Stimulated activated naive CD4-positive, alpha-beta T cell (primary cell): ENCODE measurements at places on chromosomes 11 and 22.

- DNase-seq: no peak
These were observed 3.6 kb downstream of the MLC1 start for GRCh38 chr22:50081426-50082196.

GRCh38 chr22:30694171-30694639, 469 bp upstream of the OSBP2 start:
- peak; percentile 15 for DNase-seq

- peak; percentile 51 for DNase-seq
These were observed 2.6 kb upstream of the CHRM1 start for GRCh38 chr11:62923601-62924411.

GRCh38 chr11:66473608-66474515, 6.4 kb upstream of the DPP3 start:
- DNase-seq: no peak

DNA sequence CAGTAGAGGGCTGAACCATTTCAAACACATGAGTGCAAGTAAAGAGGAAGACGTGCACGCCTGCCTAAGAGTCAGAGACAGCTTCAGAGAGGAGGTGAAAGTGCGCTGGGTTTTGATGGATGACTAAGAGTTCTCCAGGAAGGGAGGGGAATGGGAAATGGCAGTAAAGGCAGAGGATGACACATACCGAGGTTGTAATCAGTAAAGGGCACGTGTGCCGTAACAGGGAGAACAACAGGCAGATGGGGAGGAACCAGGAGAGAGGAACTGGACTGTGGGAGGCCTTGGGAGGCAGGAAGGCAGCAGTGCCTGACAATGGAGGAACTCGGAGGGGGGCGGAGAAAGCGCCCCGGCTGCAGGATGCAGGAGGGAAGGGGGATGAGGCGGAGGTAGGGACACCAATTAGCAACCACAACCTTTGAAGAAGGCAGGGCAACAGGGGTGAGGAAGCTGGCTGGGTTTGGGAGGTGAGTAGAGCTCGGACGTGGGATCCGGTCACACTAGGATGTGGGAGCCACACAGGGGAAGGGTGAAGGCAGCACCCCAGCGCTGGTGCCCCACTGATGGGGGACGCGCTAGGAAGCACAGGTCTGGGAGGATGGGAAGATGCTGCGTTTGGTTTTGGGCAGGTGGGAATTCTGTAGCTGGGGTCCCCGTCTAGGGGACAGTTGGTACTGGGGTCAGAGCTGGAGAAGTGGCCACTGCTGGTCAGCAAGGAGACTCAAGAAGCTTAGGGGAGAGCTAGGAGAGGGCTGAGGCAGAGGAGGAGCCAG, 67.4 kb downstream of the SCUBE1 start:
- no peak for DNase-seq

DNA sequence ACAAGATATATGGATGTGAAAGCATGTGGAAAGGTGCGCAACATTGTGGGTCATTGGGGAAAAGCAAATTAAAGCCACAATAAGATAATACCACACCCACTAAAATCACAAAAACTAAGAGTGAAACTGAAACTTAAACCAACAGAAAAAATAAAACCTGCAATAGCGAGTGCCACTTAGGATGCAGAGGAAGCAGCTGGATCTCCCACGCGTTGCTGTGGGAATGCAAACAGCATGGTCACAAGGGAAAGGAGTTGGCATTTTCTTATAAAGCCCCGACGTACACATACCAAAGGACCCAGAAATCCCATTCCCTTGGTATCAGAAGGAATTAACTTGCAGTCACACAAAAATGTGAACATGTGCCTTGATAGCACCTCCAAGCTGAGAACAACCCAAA, 712.0 kb downstream of the TBC1D22A start:
- no peak for DNase-seq

DNA sequence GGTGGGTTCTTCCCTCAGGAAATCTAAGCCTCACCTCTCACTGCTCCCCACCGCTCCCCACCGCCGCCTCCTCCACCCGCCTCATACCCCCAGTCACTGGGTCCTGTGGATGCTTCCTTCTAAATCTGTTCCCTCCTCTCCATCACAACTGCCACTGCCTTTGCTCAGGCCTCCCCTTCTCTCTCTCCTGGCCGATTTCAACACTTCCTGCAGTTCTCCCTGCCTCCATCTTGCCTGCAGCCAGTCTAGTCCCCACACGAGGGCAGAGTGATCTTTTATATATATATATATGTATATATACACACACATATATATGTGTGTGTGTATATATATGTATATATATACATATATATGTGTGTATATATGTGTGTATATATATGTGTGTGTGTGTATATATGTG, 27.8 kb downstream of the CREB3L1 start:
- DNase-seq: no peak

GRCh38 chr11:120808616-120809050, 215.3 kb upstream of the TBCEL start:
- DNase-seq: no peak

DNA sequence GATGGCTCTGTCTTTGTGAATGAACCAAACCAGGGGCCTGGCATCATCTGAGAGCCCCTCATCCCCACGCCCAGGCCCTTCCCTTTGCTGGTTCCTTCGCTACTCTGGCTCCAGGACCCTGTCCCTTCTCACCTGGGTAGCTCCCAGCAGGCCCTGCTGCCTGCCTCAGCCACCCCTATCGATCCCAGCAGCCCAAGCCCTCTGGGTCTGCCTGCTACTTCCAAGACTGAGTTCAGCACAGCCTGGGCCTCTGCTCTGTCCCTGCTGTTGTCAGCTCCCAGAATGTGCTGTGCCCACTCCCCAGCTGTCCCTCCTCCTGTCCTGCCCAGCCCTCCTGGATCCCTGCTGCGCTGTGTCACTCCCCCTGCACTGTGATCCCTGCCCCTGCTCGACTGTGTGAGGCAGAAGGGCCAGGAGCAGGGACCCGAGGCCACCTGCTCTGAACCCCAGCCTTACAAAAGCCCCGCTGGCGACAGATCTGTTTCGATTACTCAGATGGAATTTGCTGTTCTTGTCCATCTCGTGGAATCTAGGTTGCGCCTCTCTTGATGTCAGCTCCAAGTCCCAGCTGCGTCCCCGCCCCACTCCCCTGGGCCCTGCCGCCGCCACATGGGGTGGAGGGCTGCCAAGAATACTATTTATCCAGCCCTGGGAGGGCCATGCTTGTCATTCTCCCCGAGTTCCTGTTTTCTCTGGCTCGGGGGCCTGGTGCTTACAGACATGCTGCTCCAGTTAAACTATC, 13.0 kb downstream of the MRPL21 start:
- DNase-seq: no peak

DNA sequence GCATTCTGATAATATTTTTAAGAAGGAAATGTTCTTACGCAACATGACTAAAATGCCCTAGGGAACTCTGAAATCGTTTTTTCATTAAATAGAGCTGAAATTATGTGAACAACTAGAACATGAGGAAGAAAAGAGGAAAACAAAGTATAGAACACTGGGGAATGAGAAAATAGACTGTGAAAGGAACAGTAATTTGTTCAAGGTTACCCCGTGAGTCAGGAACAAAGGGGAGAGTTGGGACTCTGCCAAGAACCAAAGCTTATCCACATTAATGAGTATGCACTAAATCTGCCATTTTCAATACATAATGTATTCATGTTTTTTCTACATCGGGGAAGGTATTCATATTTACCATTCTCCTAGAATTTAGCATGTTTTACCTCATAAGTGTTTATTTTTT, 961.8 kb upstream of the CCDC90B start:
- no peak for DNase-seq

DNA sequence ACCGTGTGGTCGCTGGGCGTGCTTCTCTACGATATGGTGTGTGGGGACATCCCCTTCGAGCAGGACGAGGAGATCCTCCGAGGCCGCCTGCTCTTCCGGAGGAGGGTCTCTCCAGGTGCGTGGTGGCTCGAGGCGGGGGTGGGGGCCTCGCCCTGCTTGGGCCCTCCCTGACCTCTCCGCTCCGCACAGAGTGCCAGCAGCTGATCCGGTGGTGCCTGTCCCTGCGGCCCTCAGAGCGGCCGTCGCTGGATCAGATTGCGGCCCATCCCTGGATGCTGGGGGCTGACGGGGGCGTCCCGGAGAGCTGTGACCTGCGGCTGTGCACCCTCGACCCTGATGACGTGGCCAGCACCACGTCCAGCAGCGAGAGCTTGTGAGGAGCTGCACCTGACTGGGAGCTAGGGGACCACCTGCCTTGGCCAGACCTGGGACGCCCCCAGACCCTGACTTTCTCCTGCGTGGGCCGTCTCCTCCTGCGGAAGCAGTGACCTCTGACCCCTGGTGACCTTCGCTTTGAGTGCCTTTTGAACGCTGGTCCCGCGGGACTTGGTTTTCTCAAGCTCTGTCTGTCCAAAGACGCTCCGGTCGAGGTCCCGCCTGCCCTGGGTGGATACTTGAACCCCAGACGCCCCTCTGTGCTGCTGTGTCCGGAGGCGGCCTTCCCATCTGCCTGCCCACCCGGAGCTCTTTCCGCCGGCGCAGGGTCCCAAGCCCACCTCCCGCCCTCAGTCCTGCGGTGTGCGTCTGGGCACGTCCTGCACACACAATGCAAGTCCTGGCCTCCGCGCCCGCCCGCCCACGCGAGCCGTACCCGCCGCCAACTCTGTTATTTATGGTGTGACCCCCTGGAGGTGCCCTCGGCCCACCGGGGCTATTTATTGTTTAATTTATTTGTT, 2.4 kb downstream of the PIM3 start:
- no peak for DNase-seq

GRCh38 chr11:27977527-27977926, 130.4 kb downstream of the KIF18A start:
- no peak for DNase-seq

GRCh38 chr11:65500387-65501185, 1.7 kb downstream of the MALAT1 start:
- DNase-seq: peak; percentile 60

- no peak for DNase-seq
These were observed 13.9 kb downstream of the ZNF74 start for GRCh38 chr22:20407829-20408228.

GRCh38 chr11:134584706-134585445, 172.8 kb upstream of the B3GAT1 start:
- no peak for DNase-seq

GRCh38 chr11:31443802-31444201, 65.6 kb downstream of the IMMP1L start:
- no peak for DNase-seq

DNA sequence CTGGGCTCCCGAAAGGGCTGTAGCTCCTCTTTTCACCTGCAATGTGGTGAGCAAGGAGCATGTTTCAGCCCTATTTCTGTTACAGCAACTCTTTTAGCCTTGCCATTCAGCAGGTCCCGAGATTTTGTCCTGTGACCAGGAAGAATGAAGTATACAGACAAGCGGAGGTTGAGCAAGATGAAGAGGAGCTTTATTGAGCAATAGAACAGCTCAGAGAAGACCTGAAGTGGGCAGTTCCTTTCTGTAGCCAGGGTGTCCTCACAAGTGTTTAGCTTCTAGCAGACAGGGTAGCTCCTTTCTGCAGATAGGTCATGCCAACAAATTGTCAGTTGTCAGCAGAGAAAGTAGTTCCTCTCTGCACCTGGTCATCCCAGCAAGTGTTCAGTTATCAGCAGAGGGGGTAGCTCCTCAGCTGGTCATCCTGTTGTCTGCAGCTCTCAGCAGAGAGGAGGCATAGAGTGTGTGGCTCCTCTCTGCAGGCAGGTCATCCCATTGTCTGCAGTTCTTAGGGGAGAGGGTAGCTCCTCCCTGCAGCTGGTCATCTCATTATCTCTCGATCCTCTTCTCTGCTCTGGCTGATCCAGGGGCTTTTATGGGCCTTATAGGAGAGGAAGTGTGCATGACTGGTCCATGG, 5.4 kb upstream of the OR56A4 start:
- DNase-seq: no peak

DNA sequence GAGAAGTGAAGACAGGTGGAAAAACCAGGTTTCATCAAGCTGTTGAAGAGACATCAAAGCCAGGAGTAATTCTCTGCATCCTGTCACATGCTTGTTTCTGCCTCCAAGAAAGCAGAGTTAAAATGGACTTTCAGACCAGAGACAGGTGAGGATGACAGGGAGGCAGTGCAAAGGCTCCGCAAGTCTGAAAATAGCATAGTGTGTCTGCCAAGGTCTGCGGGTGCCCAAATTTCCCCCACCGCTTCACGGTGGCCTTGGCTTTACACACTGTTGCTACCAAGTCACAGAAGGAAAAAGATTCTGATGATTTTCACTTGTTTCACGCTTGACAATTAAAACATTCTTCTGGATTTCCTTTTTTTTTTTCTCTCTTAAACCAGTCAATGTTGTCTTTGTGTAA, 44.2 kb downstream of the SNX19 start:
- DNase-seq: no peak

DNA sequence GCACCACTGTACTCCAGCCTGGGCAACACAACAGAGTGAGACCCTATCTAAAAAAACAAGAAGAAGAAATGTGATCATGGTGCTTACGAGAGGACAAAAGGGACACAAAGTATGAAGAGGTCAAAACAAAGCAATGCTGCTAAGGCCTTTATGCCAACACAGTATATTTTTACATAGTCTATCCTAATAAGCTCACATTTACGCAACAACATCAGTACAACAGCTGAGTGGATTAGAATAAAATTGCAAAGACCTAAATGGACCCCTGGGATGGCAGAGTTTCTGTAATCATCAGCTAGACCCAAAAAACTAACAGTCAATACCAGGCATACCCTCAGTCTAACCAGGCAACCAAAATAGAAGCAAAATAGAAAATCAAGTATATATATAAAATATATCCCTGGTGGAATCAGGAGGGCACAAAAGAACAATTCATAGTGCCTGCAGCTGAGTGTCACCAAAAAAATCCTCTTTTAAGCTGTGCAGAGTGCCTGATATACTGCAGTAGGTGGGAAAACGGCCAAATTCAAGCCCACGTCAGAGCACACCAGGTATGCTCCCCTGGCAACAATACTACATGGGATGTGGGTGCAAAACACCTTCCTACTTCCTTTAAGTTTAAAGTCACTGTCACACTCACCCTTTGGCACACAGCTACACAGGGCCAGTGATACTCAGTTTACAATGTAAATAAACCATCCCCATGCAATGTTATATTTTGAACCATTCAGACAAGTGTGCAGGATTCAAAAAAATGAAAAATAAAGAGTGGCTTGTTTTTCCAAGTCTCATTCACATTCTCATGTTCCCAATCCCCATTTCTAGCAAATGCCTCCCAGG, 57.8 kb downstream of the RBFOX2 start:
- DNase-seq: no peak

DNA sequence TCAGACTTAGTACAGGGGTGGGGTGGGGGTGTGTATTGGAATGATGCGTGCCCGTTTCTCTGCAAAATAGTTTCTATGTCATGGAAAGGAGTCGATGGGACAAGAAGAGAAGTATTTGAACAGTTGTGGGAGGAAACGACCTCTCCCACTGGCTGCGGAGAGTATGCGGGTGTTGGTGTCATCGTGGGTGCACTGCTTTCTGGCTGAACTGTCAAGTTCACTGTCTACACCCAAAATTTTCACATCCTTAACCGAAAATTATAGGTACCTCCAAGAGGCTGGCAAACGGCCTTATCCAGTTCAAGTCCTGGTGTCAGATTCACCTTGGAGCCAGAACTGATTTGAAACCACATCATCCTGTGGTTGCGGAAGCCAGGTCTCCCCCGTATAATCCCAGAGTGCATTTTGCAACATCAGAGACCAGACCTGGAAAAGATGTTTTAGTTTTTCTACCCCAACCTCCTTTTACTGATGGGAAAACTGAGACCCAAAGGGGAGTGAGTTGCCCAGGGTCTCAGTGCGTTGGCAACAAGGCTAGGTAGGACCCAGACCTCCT, 497 bp upstream of the SSRP1 start:
- no peak for DNase-seq
